AG09309 (cell line): ENCODE measurements at places on chromosomes 16 and 17.

DNA sequence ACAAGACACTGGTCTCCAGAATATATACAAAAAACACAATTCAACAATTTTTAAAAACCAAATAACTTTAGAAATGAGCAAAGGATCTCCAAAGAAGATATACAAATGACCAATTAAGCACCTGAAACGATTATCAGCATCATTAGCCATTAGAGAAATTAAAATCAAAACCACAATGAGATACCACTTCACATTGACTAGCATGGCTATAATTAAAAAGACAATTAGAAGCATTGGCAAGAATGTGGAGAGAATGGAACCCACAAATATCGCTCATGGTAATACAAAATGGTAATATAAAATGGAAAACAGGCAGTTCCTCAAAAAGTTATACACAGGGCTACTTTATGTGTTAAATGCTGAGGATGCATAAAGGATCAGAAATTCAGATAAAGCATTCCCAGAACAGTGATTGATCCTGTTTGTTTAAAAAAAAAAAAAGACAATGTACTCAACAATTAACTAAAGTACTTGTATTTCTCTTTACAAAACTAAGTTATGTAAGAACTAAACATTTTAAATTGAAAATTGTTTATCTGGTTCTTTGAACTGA lies 52.5 kb downstream of the KANSL1 start:
- no peak for DNase-seq

- DNase-seq, result no peak
Observed at GRCh38 chr17:48236681-48237134, 129.1 kb downstream of the SNX11 start.

GRCh38 chr17:64162554-64162953 lies 32.6 kb upstream of the ERN1 start:
- no peak for DNase-seq

GRCh38 chr16:74252329-74252728 lies 44.3 kb upstream of the PSMD7 start:
- DNase-seq, result no peak

DNA sequence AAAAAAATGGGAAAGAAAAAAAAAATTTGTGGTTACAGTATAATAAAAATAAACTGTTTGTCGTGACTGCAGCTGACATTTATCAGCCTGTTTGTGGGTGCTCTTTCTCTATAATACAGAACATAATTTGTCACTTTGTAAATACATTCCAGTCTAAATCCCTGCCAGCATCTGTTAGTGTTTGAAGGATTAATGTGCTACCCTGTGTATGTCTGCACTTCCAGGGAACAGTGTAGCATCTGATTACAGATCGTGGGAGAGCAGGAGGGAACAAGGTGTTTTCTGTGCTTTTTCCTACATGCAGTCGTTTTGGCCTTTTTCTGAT lies 265.1 kb downstream of the WWOX start:
- no peak for DNase-seq

DNA sequence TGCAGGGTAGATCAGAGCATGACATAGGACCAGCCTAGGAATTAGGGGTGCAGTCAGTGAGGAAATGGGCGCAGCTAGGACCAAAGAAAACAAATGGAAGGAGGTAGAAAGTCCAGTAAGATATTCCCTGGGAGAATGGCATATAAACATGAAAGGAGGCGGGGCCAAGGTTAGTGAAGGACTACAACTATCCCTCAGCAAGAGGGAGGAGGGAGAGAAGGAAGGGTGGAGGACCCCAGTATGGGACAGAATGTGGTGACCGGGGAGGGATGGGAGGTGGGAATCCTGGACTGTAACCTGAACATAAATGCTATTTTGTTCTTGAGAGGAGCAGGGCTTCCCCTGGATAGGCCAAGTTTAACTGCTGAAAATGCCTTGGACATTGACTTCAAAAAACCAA lies 22.8 kb downstream of the ITGB3 start:
- no peak for DNase-seq

GRCh38 chr16:21159281-21159951 lies 942 bp downstream of the LDAF1 start:
- no peak for DNase-seq

- DNase-seq, result no peak
Observed at GRCh38 chr16:29808219-29808900, 2.0 kb downstream of the MAZ start.

GRCh38 chr16:396605-397004 lies 394 bp upstream of the NME4 start:
- no peak for DNase-seq
